CD4-positive, alpha-beta T cell treated with Interleukin-15 for 1 hour (primary cell): ENCODE measurements at places on chromosomes 16 and 17.
A peak's percentile ranks its signal among the peaks of the same experiment; 100 is the strongest.

GRCh38 chr17:47225436-47225858, 16.3 kb downstream of the MYL4 start:
- DNase-seq = no peak

DNA sequence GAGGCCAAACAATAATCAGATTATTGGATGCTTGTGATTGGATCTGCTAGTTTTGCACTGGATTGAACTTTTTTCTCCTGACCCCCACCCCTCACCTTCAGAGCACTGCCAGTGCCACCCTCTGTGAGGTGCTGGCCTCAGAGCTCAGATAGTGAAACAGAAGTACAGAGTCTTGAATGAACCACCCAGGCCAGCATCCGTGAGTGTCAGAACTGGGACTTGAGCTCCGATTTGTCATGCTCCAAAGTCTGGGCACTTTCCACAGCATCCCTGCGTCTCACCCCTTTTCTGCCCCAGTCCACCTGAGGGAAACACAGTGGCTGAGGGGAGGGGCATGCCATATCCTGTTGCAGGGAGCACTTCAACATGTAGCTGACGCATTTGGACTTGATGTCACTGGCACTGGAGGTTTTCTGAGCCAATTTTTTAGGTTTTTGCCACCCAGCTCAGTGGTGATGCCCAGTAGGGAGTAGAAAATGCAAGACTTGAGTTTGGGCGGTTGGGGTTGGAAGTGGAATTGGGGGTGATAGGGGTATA, 47.3 kb downstream of the SMPD3 start:
- no peak for DNase-seq

DNA sequence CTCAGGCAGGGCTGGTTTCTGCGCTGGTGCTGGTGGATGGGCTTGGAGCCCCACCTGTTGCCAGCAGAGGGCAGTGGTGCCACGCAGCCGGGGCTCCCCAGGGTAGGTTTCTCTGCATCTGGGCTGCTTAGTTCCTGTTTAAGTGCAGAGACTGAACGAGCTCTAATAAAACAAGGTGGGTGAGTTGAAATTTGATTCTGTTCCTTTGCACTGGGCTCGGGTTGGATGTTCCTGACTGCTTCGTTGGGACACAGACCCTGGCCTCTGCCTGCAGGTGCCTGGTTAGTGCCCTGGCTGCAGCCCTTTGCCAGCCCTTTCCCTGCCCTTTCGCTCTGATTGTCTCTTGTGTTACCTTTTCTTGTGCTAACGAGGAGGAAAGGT, 30.0 kb downstream of the TBCD start:
- peak; percentile 84 for DNase-seq

- DNase-seq = no peak
Measured at GRCh38 chr16:85662482-85662812, 26.3 kb downstream of the GINS2 start.
